ENCODE measurements at places on chromosomes 5 and 9. TPM values are rescaled to one million over a fixed set of nuclear protein-coding genes. Genes with fewer than 3 reads are reported as not detected.

FOXD4L4 gene
- total RNA-seq, result 0.10 TPM

PKD2L2 gene
- total RNA-seq, result not detected

FBXL7 gene
- not detected for total RNA-seq

SGCD gene
- not detected for total RNA-seq

CENPH gene
- total RNA-seq, result 35.6 TPM

HTR4 gene
- not detected for total RNA-seq

FAM200C gene
- 3.0 TPM for total RNA-seq

CMBL gene
- total RNA-seq, result 43.2 TPM

CBY3 gene
- total RNA-seq, result 0.39 TPM

PCDHB7 gene
- total RNA-seq, result 1.3 TPM

FOXD4L3 gene
- total RNA-seq, result not detected

PCDHB13 gene
- total RNA-seq, result 1.0 TPM

SPINK9 gene
- total RNA-seq, result not detected

CCIN gene
- total RNA-seq, result 0.13 TPM

ZDHHC11B gene
- total RNA-seq, result 1.4 TPM

CTXN3 gene
- total RNA-seq, result not detected

WDR31 gene
- 0.80 TPM for total RNA-seq

HMMR gene
- total RNA-seq, result 42.5 TPM

MCTP1 gene
- total RNA-seq, result 39.8 TPM

NRG2 gene
- 20.2 TPM for total RNA-seq
